ENCODE measurements at places on chromosomes 13 and 19.

GRCh38 chr19:1128106-1128505 lies 24.3 kb downstream of the GPX4 start:
- DNase-seq = no peak

DNA sequence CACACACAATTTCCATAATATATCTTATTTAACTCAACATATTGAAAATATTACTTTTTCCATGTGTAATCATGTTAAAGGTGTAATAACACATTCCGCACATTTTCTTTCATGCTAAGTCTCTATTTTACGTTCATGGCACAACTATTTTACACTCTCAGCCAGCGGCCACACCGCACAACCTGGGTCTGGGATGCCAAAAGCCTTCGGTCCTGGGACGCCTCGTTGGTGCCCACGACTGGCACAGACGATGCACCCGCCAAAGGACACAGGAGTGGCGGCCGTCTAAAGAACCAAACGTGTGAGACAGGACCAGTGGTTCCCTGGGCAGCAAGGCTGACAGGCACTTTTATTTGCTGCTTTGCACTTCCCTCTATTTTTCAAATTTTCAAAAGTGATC lies 10.0 kb upstream of the PROZ start:
- DNase-seq = no peak

GRCh38 chr13:75368167-75368566 lies 113.8 kb downstream of the TBC1D4 start:
- peak; percentile 75 for DNase-seq

- DNase-seq = no peak
Measured at GRCh38 chr13:92821324-92821723, 405.3 kb upstream of the GPC6 start.

- no peak for DNase-seq
Measured at GRCh38 chr19:2600914-2601870, 101.3 kb downstream of the GNG7 start.

DNA sequence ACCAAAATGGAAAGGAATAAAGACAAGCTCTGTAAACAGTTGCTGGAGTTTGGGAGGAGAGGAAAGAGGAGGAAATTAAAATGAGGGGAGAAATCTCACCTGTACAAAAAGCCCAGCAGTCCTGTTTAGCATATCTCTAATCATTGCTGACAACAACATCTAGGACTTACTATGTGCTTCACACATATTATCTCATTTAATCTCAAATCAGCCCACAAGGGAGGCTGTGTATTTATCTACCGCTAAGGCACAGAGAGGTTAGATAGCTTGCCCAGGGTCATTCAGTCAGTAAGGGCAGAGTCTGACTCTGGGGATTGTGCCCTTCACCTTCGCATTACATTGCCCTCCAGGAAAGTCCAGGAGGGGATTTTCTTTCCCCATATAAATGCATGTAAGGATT lies 233.3 kb downstream of the DLEU7 start:
- no peak for DNase-seq

GRCh38 chr13:65966991-65967451 lies 1263.1 kb downstream of the PCDH9 start:
- peak; percentile 39 for DNase-seq

GRCh38 chr13:21287331-21287907 lies 111.0 kb downstream of the MRPL57 start:
- DNase-seq = no peak

DNA sequence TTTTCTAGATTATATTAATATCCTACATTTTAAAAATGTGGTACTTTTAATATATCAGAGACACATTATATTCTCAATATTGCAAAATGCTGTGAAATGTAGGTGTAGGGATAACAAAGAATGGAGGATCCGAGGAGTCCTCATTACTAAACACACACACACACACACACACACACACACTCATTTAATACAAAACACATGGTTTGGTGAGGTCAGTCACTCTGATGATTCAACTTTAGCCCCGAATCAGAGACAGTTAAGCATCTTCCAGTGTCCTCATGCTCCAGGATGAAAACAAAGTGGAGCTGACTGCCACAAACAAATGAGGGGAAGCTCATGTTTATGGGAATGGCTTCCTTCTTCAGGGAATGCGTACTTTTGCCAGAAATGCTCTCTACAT lies 147.5 kb downstream of the CYSLTR2 start:
- DNase-seq = peak; percentile 56

DNA sequence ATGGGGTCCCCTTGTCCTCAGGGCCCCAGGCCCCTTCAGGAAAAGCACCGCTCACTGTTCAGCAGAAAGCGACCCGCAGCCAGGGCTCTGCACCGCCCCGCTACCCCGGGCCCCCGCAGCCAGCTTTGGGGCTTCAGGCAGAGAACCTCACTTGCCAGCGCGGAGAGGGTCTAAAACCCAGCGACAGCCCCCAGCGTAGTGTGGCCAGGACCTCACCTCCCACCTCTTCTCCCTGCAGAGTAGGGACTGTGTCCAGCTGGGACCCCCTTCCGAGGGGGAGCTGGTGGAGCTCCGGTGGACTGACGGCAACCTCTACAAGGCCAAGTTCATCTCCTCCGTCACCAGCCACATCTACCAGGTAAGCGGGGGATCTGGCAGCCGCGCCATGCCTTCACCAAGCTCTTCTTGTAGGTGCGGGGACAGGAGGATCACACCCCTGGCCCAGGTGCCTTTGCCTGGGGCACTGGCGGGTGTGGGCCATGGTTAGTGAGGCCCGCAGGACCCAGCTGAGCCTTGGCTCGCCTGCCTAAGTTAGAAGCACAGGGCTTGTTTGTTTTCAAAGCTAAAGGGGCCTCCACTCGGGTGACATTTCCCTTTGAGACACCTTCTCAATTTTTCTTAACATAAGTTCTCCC lies 175.7 kb downstream of the KDM4B start:
- no peak for DNase-seq

DNA sequence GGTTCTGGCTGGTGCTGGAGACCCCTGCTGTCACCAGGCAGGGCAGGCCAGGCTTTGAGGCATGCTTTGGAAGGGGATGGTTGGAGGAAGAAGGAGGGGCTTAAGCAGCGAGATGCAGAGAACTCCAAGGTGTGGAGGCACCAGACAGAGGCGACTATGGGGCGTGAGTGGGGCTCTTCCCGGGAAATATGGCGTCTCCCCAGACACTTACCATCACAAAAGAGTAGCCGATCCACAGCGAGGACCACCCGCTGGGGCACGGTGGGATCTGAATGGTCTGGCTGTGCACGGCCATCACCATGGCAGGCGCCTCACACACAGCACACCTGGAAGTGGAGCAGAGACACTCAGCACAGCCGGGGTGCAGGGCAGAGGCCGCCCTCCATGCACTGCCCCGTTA lies 151.9 kb downstream of the COL4A1 start:
- no peak for DNase-seq

- DNase-seq = no peak
Measured at GRCh38 chr19:9862938-9863337, 27.8 kb downstream of the PIN1 start.

GRCh38 chr13:64778002-64778401 lies 2452.1 kb downstream of the PCDH9 start:
- DNase-seq = no peak

- no peak for DNase-seq
Measured at GRCh38 chr13:53474878-53475277, 446.3 kb downstream of the OLFM4 start.

DNA sequence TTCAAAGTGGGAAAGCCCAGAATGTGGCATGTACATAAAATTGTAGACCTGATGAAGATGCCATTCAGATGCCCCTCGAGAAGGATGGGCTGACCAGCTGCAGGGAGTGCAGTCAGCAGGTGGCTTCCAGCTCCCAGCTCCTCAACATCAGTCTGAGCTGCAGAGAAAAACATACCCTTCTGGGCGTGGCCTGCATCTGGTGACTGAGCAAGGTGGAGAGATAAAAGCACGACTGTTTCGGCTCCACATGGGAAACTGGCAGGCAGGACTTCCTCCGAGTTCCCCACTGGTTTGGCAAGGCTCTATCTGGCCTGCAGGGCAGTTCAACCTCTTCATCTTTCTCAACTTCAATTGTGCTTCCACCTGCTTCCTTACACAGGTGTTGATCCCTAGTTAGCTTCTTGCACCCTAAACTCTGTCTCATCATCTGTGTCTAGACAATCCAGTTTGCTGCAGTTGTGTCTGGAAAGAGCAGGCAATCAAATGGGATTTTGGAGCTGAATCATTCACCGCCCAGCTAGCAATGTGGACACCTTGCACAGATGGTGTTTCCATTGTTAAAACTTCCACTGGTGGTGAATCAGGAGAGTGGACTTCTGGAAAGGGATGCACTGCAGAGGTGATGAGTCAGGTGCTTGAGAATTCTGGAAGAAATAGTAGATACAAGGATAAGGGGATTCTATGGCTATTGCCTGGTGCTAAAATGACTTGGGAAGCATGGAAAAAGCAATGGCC lies 56.8 kb downstream of the POLR1D start:
- DNase-seq = no peak

- DNase-seq = no peak
Measured at GRCh38 chr19:324716-325115, 19.9 kb downstream of the MIER2 start.

DNA sequence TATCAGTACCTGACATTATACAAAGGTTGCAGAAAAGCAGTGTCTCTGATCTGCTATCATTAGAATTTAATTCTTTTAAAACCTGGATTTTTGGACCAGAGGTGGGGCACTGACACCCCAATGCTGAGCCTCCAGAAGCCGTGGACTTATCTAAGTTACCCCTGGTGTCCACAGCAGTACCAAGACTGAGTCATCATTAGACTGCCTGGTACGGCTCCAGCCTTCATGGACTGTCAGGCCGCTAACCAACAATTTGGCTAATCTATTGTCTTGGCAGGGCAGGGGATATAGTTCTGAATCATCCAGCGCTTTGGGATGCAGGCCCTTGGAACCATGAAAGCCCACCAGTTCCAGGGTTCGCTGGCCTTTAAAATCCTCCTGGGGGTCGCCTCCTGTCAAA lies 78.3 kb downstream of the TSHZ3 start:
- DNase-seq = peak; percentile 75

GRCh38 chr19:23101241-23101640 lies 15.6 kb upstream of the ZNF730 start:
- DNase-seq = no peak

GRCh38 chr19:3121821-3122511 lies 13.9 kb upstream of the GNA15 start:
- DNase-seq = no peak

GRCh38 chr13:87128036-87128435 lies 543.1 kb upstream of the SLITRK5 start:
- peak; percentile 78 for DNase-seq

DNA sequence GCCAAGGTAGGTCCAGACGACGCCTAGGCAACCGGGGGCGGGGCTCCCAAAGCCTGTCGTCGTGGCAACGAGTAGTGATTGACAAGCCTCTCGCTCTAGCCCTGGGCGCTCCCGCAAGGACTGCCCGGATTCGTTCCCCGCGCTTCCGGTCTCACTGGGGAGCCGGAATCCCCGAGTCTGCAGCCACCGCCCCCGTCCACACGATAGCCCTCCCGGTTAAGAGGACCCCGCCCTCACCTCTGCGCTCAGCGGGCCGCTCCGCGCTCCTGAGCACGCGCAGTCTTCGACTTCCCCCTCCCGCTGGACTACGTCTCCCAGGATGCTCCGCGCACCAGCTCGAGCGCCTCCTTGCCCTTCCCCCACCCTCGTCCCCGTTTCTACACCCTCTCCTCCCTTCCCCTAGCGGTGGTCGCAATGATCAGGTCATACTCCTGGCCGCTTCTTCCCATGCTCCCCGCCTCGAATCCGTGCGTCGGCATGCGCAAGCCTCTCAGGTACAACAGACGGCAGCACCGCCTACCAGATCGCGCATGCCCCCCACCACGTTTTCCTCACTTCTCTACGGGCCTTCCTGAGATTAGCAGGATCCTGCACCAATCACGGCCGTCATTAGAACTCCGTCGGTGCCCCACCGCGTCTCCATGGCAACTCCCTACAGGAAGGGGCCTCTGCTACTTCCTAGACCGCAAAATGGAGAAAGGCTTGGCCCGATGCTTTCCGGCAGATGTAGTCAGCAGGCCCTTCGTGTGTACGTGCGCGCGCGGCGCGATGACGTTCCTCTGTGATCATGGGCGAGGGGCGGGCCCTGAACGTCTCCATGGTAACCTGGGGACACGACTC lies at the start of gene MZF1:
Gene MZF1, minus strand, starts transcription at position 518 of the 840 bp plus-strand sequence. CDS start 1,946 bp downstream, outside the sequence.
- DNase-seq = peak; percentile 100

DNA sequence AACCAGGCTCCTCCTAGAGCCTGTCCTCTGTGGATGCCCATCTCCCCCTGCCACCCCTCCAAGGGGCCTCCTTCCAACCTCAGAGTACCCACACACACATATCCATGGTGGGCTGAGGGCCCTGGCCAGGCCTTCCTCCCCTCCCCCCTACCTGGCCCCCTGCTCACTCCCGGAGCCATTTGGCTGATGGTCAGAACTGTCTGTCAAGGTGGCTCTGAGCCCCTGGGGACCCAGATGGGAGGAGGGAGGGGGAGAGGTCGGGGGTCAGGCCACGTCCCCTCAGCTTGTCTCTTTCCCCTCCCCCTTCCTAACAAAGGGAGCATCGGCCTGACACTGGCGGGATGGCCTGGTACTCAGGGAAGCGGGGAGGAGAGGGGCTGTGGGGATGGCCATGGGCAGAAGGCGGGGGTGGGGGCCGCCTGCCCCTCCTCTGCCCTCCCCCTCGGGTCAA lies 18.7 kb upstream of the POU2F2 start:
- no peak for DNase-seq

DNA sequence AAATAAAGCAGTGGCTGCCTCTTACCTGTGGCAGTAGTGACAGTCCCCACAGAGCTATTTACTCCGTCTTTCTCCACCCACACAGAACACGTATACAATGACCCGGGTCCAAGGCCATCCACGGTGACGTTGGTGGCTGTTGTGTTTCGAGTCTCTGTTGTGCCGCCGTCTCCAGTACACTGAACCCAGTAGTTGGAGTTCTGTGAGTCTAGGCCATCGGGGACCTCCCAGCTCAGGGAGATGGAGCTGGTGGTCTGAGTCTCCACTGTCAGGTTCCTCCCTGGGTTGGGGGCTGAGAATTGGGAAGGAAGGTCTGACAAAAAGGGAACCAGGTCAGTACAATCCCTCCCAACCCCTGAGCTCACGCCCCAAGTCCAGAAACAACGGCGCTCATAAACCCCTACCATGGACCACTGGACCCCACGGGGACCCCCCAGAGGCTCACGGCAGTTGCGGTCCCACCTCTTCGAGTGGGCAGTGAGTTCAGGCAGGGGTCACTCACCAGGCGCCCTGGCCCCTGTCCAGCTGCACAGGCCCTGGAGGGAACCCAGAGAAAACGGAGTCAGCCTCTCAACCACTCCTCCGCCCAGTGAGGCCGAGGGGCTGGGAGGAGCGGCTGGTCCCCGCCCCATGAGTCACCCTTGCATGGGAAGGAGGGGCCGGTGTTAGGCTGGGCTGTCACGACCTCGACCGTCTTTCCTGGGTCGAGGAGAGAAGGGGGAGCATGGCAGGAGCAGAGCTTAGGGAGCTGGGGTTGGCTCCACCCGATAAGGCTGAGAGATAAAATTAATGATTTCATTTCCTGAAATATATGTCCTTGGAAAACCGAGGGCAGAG lies 2.4 kb downstream of the PTPRH start:
- DNase-seq = peak; percentile 98

GRCh38 chr19:18468517-18468916 lies 30.6 kb upstream of the ISYNA1 start:
- DNase-seq = no peak

DNA sequence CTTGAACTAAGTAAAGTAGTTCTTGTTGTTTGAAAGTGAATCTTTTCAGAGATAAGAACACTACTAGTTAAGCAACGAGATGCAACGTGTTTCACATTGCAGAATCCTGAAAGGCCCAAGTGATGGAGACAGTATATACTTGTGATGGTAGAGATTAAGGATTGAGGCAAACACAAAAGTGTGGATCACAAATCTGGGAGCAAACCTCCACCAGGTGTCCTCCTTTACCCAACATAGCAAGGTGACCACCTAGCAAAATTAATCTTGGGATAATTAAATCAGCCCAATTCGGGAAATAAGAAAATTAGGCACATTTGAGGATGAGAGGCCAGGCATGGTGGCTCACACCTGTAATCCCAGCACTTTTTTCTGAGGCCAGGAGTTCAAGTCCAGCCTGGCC lies 563.9 kb downstream of the DACH1 start:
- peak; percentile 22 for DNase-seq
